ENCODE measurements at places on chromosomes 4 and X.

GRCh38 chr4:109588176-109588575 is 28.1 kb downstream of the MCUB start:
- DNase-seq, result no peak

GRCh38 chr4:77911842-77912450 is 49.3 kb downstream of the MRPL1 start:
- no peak for DNase-seq

GRCh38 chr4:182023469-182023868 is 219.7 kb upstream of the TENM3 start:
- no peak for DNase-seq

- DNase-seq, result no peak
These were observed 45.5 kb downstream of the MTHFD2L start for GRCh38 chr4:74203467-74203866.

DNA sequence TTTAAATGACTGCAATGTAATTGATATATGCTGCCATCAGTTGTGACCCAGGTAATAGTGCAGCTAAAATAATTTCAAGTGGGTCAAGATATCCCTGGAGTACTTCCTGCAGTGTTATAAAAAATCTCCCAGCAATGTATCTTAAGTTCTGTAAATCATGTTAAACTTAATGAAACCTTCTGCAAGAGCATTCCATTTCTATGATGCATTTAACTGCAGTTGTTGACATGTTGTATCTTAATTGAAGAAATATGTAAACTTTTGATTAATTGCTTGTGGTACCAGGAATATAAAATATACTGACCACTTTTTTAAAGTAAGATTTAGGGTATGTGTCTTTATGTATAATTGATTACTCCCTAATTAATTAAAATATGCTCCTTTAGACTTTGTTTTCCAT is 213.6 kb downstream of the AFF2 start:
- no peak for DNase-seq
